ENCODE measurements at places on chromosomes 4 and X.

GRCh38 chrX:102745857-102746584, 25.5 kb downstream of the GPRASP3 start:
- DNase-seq = peak; percentile 1

DNA sequence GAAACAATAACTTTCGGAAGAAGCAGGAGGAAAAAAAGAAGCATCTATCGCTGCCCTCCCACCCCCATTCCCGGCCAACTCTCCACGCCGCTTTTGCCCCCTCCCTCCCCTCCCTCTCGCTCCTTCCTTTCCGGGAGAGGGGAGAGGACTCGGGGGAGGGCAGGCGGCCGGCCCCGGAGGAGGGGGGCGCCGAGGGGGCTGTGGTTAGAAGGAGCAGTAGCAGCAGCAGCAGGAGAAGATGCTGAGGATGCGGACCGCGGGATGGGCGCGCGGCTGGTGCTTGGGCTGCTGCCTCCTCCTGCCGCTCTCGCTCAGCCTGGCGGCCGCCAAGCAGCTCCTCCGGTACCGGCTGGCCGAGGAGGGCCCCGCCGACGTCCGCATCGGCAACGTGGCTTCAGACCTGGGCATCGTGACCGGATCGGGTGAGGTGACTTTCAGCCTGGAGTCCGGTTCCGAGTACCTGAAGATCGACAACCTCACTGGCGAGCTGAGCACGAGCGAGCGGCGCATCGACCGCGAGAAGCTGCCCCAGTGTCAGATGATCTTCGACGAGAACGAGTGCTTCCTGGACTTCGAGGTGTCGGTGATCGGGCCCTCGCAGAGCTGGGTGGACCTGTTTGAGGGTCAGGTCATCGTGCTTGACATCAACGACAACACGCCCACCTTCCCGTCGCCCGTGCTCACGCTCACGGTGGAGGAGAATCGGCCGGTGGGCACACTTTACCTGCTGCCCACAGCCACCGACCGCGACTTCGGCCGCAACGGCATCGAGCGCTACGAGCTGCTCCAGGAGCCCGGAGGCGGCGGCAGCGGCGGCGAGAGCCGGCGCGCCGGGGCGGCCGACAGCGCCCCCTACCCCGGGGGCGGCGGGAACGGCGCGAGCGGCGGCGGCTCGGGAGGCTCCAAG, 1.3 kb downstream of the PCDH7 start:
- DNase-seq = no peak

GRCh38 chrX:51476930-51477329, 19.5 kb downstream of the NUDT11 start:
- DNase-seq = no peak

DNA sequence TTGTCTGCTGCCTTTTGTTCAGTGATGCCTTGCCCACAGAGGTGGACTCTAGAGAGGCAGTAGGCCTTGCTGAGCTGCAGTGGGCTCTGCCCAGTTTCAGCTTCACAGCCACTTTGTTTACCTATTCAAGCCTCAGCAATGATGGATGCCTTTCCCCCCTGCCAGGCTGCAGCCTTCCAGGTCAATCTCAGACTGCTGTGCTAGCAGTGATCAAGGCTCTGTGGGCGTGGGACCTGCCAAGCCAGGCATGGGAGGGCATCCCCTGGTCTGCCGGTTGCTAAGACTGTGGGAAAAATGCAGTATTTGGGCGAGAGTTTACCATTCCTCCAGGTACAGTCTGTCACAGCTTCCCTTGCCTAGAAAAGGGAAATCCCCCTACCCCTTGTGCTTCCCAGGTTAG, 175.2 kb upstream of the PBDC1 start:
- no peak for DNase-seq

DNA sequence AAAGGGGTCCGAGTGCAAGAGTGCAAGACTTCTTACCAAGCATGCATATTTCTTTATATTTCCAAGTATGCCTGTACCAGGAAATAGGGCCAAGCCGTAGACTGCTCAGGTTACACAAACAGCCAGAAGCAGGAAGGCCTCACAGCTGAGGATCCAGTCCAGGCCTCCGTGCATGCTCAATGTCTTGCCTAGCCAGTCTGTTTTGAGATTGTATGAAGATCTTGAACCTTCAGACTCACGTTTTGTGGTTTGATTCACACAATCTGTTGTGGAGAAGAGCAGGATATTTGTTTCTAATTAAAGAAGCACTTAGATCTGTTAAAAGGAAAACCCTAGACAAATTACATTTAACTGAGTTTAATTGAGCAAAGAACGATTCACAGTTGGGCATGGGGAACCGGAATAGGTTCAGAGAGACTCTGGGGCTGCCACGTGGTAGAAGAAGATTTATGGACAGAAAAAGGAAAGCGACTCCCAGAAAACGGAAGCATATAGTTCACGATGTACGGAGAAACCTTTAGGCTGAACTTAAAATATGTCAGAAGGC, 1.2 kb downstream of the MGST2 start:
- DNase-seq = no peak

GRCh38 chr4:124386163-124386562, 326.4 kb downstream of the ANKRD50 start:
- no peak for DNase-seq

DNA sequence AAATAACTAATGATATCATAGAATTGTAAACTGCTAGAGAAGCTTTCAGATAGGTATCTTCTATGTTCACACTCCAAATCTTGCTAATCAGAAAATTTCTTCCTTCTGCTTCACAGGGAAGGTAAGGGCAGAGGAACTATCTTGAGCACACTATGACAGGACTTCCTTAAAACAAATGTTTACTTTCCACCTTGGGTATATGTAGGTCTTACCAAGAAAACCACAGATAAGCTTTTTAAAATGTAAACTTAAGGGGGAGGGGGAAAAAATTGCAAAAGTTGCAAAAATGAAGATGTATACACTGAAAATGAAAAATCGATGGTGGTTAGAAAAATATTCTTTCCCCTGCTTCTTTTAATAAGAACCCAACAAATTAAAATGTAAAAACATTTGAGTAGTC, 30.9 kb downstream of the YTHDC1 start:
- DNase-seq = no peak

- DNase-seq = no peak
Observed at GRCh38 chr4:139492429-139492828, 38.5 kb downstream of the RAB33B start.

DNA sequence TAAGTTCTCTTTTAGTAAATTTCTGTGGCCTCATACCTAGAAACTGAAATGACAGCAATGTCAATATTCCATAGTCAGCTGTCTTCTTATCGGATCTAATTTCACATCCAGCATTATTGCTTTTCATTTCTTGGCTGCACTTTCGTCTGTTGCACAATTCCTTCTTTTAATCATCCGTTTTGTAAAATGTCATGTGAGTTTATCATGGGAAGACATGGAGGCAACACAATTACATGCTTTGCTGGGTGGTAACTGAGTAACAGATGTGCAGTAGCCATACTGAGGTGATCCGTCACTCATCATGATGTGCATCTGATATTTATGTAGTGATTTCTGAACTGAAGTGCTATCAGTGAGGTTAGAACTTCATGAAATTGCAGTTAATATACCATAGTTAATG, 68.3 kb upstream of the SLC7A11 start:
- no peak for DNase-seq

DNA sequence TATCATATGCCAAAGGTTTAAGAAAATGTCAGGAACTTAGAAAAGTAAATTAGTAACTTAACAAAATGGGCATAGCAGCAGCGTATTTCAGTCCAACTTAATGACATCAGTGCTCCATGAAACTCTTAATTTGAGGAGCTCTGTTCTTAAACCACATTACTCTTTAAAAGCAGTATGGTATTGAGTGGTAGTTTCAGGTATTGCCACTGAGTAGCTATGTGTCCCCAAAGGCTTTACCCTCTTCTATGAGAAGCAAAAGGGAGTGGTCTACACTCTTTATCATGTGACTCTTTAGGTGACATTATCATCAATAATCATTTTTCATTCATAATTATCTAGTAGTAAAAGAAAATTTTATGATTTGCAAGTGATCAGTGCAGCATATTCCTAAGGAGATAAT, 158.3 kb downstream of the STIM2 start:
- DNase-seq = no peak

GRCh38 chr4:55312489-55313101, 33.4 kb upstream of the SRD5A3 start:
- no peak for DNase-seq

- DNase-seq = no peak
Observed at GRCh38 chr4:164701665-164702064, 52.3 kb upstream of the SMIM31 start.

GRCh38 chrX:136572030-136572429, 40.0 kb downstream of the VGLL1 start:
- DNase-seq = no peak

GRCh38 chrX:19682712-19683331, 167.5 kb upstream of the MAP3K15 start:
- DNase-seq = peak; percentile 50

DNA sequence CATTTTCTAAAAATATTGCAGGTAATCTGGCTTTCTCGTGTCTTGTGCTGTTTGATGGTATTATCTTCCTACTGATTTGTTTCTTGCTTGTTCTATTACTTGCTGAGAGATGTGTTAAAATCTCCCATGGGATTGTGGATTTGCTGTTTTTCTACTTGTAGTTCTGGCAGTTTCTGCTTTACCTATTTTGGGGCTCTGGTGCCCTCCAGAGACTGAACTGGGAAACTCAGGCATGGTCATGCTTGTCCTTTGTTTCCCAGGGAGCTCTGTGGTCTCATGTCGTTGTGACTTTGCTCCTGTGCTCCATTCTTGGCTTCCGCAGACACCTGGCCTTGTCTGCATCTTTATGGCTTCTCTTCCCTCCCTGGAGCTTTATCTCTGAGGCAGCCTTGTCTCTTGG, 39.5 kb downstream of the NSD2 start:
- no peak for DNase-seq

- no peak for DNase-seq
Observed at GRCh38 chr4:110636680-110637407, 14.0 kb upstream of the PITX2 start.

GRCh38 chr4:4603067-4603466, 61.2 kb upstream of the STX18 start:
- DNase-seq = no peak

Measured in activated T-cell treated with anti-CD3 and anti-CD28 coated beads for 1 hour (primary cell).